ENCODE measurements at places on chromosomes 11 and 22.

DNA sequence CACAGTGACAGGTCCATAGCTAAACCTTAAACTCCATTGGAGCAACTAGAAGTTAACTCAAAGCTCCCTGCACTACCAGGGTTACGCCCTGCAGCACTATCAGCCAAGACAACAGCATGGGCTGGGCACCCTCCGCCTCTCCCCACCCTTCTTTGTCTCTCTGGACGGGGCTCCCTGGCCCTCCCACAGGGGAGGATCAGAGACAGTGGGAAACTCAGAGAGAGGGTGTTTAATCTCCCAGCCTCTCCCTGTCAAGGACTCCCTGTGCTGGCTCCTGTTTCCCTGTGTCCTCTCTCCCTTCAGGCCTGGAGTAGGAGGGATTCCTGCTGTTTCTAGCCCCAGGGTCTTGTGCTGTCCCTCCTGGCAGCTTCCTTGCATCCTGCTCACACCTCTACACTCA lies 56.9 kb upstream of the CSNK2A3 start:
- DNase-seq = no peak

DNA sequence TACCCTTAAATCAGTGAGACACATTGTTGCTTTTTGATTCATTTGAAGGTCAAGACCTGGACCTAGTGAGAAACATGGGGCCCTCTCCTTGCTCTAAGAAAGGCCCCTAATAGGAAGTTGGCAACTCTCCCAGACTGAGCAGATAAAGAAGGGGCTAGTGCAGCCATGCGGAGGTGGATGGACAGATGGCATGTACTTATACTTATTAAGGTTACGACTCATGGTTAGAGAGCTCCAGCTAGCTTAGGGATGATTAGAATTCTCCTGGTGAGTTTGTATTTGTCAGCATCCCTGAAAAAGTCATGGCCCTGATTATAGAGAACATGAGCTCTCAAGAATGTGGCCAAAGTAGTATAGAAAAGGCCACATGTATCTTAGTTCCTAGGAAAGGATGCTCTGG lies 112.1 kb upstream of the BDNF start:
- DNase-seq = no peak

GRCh38 chr22:50189849-50190181 lies 4.1 kb downstream of the TRABD start:
- no peak for DNase-seq

- no peak for DNase-seq
Measured at GRCh38 chr11:70804139-70804837, 406.0 kb downstream of the CTTN start.

GRCh38 chr22:19478045-19478900 lies 720 bp downstream of the UFD1 start:
- no peak for DNase-seq

DNA sequence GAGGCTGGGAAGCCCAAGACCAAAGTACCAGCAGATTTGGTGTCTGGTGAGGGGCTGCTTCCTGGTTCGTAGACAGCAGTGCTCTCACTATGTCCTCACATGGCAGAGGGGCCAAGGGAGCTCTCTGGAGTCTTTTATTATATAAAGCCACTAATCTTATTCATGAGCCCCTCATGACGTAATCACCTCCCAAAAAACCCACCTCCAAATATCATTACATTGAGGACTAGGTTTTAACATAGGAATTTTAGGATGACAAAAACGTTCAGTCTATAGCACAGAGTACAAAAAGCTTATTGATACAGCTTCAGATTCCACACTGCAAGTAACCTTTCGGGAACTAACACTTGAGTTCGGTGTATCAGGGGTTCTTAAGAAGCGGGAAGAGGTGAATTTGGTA lies 4.1 kb upstream of the MS4A18 start:
- no peak for DNase-seq

- DNase-seq = no peak
Measured at GRCh38 chr11:94697156-94697555, 71.0 kb upstream of the AMOTL1 start.

DNA sequence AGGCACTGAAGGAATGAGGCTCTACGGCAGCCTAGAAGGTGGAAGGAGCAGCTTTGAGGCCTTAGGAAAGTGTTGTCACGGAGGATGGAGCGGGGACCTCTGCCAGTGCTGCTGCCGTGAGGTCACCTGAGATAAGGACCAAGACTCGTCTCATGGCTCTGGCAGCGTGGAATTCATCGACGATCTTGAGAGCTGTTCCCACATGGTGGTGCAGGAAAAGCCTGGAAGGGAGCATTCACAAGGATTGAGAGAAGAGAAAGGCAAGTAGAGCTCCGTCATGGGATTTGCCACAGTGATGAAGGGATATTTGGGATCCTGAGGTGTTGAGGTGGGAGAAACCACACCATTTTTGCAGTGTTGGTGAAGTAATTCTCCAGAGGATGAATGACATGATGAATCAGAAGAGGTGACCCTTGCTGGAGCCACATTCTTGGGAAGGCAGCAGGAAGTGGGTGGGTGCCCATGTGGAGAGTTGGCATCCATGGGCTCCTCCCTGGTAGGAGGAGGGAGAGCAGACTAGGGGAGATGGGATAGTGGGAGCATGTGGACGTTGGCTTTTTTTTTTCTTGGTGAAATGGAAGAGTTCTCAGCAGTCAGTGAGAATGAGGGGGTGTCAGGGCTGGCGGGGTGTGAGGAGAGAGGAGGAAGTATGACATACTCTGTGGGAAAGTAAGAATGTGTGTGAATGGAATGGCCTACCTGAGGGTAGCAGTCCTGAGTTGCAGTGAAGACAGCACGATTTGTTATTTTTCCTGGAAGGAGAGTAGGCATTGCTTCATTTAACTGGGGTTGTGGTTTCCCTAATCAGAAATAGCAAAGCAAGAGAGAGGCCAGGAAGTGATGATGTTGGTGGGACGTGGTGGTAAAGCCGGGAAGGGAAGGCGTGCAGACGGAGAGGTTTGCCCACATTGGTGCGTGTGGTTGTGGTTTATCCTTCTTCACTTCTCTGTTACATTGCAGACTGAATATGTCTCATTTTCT lies 11.1 kb downstream of the PPP6R3 start:
- no peak for DNase-seq

GRCh38 chr22:48944433-48944750 lies 883.3 kb downstream of the BRD1 start:
- no peak for DNase-seq
